T-cell (primary cell): ENCODE measurements at places on chromosomes 7 and 10. TPM values are rescaled to one million over a fixed set of nuclear protein-coding genes. Genes with fewer than 3 reads are reported as not detected.

DNA sequence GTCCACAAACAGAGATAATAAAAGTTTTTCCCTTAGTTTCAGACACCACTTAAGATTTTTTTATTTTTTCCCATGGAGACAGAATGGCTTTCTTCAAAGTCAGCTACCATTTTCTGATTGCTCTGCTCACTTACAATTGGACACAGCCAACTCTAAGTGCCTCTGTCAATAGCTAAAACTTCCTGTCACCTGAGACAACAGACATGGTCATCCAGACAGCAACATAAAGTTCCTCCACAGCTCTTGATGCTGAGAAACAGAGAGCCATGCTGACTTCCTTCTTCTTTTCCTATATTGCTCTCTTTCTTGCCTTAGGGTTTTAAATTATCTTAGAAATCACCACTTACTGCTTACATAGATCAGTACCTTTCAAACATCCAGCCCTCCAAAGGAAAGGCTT lies 12.0 kb downstream of the ZNF800 start:
- no peaks in the 10 kb centered on the region for H3K36me3 ChIP-seq
- no peak overlapping the region for H3K27ac ChIP-seq
- no peak overlapping the region for H3K4me3 ChIP-seq
- no peaks in the 10 kb centered on the region for H3K27me3 ChIP-seq
- DNase-seq = no peak

GRCh38 chr7:136859803-136860202 lies 8.6 kb upstream of the CHRM2 start:
- no peaks in the 10 kb centered on the region for H3K4me1 ChIP-seq
- H3K4me3 ChIP-seq = no peak overlapping the region
- no peaks in the 10 kb centered on the region for H3K36me3 ChIP-seq
- no peaks in the 10 kb centered on the region for H3K27me3 ChIP-seq
- no peak for DNase-seq

Gene NODAL
- total RNA-seq = not detected

- no peak overlapping the region for H3K4me3 ChIP-seq
- no peaks in the 10 kb centered on the region for H3K27me3 ChIP-seq
- H3K4me1 ChIP-seq = no peaks in the 10 kb centered on the region
- DNase-seq = no peak
Measured at GRCh38 chr7:135653340-135654080, 8.8 kb upstream of the STMP1 start.

Gene SPDYE17
- total RNA-seq = not detected

DNA sequence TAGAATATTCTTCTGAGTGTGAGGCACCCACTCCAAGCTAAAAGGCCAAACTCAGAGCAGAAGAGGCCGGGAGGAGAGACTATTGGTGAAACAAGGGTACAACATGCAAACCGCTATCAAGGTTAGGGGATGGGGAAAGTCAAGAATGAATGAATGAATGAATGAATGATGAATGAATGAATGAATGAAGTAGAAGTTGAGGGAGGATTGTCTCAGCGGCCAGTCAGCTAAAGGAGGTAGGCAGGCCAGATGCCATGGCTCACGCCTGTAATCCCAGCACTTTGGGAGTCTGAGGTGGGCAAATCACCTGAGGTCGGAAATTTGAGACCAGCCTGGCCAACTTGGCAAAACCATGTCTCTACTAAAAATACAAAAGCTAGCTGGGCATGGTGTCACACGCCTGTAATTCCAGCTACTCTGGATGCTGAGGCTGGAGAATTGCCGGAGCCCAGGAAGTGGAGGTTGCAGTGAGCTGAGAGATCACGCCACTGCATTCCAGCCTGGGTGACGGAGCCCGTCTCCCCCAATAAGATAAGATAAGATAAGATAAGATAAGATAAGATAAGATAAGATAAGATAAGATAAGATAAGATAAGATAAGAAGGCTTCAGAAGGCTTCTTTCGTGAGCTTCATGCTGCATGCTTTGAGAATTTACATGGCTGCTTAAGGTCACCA lies 250.8 kb downstream of the CCDC3 start:
- H3K36me3 ChIP-seq = no peaks in the 10 kb centered on the region
- no peaks in the 10 kb centered on the region for H3K27me3 ChIP-seq
- no peak for DNase-seq
- H3K4me1 ChIP-seq = no peaks in the 10 kb centered on the region
- H3K27ac ChIP-seq = no peak overlapping the region
- H3K4me3 ChIP-seq = no peak overlapping the region

DNA sequence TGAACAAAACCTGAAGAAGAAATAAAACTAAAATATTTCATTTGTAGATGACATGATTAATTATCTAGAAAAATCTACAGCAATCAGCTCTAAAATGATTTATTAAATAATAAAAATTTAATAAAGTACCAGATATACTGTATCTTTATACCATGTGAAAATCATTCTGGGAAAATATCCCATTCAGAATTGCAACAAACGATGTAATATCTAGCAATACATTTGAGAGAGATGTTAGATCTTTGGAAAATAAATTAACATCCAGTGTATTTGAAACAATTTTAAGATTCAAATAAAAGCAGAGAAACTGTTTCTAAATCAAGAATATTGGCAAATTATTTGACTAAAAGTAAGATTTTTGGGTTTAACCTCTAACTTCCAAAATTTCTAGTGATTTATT lies 62.2 kb downstream of the ZEB1 start:
- H3K27ac ChIP-seq = no peak overlapping the region
- no peak for DNase-seq
- H3K36me3 ChIP-seq = no peaks in the 10 kb centered on the region
- H3K4me1 ChIP-seq = no peaks in the 10 kb centered on the region
- H3K4me3 ChIP-seq = no peak overlapping the region

Gene LIPM
- not detected for total RNA-seq

Gene HOGA1
- total RNA-seq = not detected

GRCh38 chr10:14378387-14378960 lies 47.8 kb upstream of the FRMD4A start:
- H3K4me3 ChIP-seq = no peak overlapping the region
- no peak for DNase-seq
- peaks cover 22% of the 10 kb centered on the region for H3K4me1 ChIP-seq
- H3K27ac ChIP-seq = no peak overlapping the region
- H3K27me3 ChIP-seq = no peaks in the 10 kb centered on the region
- H3K36me3 ChIP-seq = no peaks in the 10 kb centered on the region

Gene HECW1
- not detected for total RNA-seq
